ENCODE measurements at places on chromosomes 4 and X. TPM values are rescaled to one million over a fixed set of nuclear protein-coding genes. Genes with fewer than 3 reads are reported as not detected.

DNA sequence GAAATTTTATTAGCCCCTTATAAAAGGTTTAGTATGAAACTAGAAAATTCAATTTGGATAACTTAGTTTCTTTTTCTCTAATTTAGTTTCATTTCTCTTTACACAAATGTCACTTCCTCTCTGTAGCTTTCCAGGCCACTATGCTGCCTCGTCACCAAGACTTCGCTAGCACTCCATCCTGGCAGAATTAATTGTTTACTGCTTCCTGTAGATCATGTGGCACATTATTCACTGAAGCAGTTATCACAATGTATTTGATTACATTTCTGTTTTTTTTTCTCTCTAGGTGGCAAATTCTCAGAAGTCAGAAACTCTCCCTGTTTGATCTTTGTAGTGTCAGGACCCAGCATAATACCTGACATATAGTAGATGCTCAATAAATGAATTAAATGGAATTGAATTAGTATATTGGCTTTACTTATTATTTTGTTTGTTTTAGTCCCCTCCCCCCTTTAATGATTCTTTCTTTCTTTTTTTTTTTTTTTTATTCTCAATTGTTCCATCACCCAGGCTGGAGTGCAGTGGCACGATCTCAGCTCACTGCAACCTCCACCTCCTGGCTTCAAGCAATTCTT, 9.3 kb upstream of the SAT1 start:
- peak; percentile 81 for DNase-seq

DNA sequence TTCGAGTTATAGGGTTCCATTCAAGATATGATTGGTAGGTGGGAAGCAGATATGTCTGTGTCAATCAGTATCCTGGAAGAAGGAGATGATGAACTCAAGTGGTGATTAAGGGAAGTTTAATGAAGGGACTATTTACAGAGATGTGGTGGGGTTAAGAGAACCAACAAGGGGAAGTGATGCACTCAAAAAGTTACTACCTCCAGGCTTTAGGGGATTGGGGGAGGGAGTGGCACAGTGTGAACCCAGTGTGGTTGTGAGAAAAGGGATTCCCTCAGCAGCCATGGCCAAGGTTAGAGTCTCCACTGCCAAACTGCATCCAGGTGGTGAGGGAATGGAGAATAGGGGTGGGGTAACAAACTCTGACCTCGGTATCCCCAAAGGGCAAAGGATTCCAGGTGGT, 27.9 kb downstream of the PKD2 start:
- no peak for DNase-seq

DNA sequence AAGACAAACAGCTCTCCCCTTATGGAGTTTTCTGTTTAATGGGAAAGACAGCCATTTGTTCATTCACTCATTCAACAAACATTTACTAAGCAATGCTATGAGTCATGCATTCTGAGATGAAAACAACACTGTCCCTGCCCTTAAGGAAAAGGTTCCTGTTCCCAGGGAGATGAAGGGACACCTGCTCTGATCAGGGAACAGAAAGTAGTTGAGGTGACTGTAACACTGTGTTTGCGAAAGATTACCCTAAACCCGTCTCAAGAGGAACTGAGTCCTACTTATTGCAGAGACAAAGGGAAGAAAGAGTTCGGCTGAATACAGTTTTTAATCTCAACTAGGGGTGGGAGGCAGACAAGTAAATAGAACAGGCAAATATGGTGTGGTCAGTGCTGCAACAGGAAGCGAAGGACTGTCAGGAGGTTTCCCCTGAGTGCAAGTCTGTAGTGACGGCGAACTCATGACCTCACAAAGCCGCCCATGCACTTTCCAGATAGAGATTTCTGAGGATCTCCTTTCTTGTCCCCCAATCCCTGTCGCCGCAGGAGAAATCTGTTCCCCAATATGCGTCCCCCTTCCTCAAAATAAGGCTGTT, 712 bp downstream of the STX18 start:
- peak; percentile 74 for DNase-seq

CT45A5 gene
- not detected for total RNA-seq

- DNase-seq, result no peak
Observed at GRCh38 chr4:47413521-47413920, 50.0 kb downstream of the COMMD8 start.

MSMO1 gene
- 158 TPM for total RNA-seq

TMSB15A gene
- total RNA-seq, result not detected

GRCh38 chrX:118698516-118699170, 28.8 kb upstream of the IL13RA1 start:
- DNase-seq, result no peak

PARM1 gene
- total RNA-seq, result 37.6 TPM

GRCh38 chr4:165010991-165011390, 20.8 kb upstream of the TRIM60 start:
- DNase-seq, result no peak

- DNase-seq, result no peak
Observed at GRCh38 chr4:186709517-186709916, 14.1 kb downstream of the FAT1 start.

- no peak for DNase-seq
Observed at GRCh38 chr4:176274441-176274840, 5.4 kb upstream of the ASB5 start.

POU3F4 gene
- total RNA-seq, result not detected

- DNase-seq, result no peak
Observed at GRCh38 chr4:87589531-87589930, 18.8 kb upstream of the DSPP start.

ANXA3 gene
- not detected for total RNA-seq

REPS2 gene
- 1.1 TPM for total RNA-seq

- DNase-seq, result no peak
Observed at GRCh38 chr4:95539106-95539505, 9.7 kb downstream of the UNC5C start.

DNA sequence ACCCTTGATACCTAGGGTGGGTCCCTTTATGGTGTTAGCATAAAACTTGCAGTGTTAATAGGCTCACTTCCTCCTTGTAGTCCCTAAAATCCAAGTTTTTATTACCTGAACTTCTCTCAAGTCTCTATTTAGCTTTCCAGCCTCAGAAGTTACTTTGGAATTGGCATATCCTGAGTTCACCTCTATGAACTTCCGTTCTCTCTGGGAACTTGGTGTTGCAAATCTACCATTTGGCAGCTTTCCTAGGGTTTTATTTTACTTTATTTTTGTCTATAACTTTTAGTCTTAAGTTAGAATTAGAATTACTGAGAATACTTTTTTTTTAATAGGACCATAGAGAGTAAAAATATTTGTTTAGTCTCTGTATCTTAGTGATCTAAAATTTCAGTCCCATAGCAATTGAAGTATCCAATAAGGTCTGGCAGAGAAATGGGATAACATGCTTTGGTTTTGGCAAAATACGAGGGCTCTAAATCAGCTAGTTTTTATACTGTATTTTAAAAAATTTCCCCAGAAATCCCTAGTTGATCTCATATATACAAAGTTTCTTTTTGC, 30.3 kb upstream of the NAF1 start:
- no peak for DNase-seq

- DNase-seq, result no peak
Observed at GRCh38 chrX:139475432-139475831, 55.1 kb upstream of the F9 start.

FABP2 gene
- total RNA-seq, result not detected

All from Karpas-422 (cell line).